Stimulated activated CD8-positive, alpha-beta memory T cell treated with anti-CD3 and anti-CD28 coated beads, Interleukin-2, amount 100 ng/mL, for 1 hour (primary cell): ENCODE measurements at places on chromosomes 4 and X.

DNA sequence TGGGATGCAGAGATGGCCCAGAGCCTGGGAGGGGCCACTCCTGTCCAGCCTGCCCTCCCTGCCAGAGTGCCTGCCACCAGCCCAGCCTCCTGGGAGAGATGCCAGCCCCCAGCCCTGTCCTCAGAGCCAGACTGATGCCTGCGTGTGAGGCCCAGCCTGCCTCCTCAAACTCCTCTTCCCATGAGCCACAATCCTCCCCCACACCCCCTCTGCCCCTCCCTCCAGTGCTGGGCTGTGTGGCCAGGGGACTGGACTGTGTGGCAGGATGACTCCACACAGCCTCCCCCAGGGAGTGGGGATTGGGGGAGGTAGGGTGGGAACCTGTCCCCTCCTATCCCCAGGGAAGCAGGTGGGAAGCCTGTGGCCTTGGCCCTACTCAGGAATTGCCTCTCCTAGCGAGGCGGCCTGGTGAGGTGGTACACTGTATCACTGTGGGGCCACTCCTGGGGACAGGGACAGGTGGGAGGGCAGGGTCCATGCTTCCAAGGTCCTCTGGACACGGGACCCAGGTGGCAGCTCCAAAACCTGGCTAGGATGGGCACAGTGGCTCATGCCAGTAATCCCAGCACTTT is 4.3 kb upstream of the SH3BP2 start:
- no peak for DNase-seq

GRCh38 chr4:186593587-186593973 is 38.2 kb upstream of the MTNR1A start:
- no peak for DNase-seq

- no peak for DNase-seq
Measured at GRCh38 chr4:141058591-141059512, 74.4 kb downstream of the RNF150 start.

DNA sequence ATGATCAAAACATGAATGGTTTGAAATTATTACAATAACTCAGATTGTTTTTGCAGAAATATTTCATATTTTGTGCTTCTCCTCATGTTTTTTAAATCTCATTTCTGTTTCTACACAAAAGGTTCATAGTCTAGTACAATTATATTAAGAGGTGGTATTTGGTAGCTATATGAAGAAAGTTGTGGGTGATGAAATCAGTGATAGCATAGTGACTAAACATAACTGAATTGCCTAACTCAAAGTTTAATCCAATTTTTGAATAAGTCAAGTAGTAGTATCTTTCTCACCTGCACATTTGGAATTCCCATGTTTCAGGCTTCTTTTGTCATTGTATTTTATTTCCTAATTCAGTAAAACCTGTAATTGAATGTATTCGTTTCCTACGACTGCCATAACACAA is 648.7 kb downstream of the GRID2 start:
- no peak for DNase-seq

GRCh38 chr4:184669251-184669650 is 19.7 kb downstream of the PRIMPOL start:
- no peak for DNase-seq

- DNase-seq, result no peak
Measured at GRCh38 chr4:54215379-54216077, 13.6 kb upstream of the PDGFRA start.

DNA sequence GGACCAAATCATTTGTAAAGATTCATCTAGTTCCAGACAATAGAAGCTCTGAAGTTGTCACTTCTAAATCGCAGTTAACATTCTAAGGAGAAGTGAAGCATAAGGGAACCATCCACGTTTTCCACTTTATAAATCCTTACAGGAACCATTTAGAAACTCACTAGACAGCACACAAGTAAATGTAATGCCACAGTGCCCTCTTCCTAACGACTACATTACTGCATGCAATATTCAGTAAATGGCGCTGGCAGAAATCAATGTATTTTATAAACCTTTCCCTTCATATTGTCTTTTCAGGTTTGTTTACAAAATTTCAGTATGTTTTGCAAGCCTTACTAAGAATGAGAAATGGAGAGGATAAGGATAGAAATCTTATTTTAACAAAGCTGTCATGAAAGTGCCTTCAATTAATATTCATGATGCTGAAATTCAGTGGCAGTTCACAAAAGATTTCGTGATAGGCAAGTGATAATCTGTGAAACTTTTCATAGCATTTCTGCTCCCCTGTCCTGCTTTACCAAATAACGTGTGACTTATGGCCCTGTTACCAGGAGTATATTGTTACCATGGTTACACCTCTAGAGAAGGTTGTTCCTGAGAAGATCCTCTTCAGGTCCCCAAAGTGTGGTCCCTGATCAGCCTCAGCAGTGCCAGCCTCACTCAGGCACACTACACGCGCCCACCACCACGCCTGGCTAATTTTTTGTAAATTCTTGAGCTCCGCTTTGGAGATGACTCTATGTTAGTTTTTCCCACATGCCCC is 54.2 kb downstream of the TMA16 start:
- DNase-seq, result no peak
